ENCODE measurements at places on chromosomes 4 and X.

DNA sequence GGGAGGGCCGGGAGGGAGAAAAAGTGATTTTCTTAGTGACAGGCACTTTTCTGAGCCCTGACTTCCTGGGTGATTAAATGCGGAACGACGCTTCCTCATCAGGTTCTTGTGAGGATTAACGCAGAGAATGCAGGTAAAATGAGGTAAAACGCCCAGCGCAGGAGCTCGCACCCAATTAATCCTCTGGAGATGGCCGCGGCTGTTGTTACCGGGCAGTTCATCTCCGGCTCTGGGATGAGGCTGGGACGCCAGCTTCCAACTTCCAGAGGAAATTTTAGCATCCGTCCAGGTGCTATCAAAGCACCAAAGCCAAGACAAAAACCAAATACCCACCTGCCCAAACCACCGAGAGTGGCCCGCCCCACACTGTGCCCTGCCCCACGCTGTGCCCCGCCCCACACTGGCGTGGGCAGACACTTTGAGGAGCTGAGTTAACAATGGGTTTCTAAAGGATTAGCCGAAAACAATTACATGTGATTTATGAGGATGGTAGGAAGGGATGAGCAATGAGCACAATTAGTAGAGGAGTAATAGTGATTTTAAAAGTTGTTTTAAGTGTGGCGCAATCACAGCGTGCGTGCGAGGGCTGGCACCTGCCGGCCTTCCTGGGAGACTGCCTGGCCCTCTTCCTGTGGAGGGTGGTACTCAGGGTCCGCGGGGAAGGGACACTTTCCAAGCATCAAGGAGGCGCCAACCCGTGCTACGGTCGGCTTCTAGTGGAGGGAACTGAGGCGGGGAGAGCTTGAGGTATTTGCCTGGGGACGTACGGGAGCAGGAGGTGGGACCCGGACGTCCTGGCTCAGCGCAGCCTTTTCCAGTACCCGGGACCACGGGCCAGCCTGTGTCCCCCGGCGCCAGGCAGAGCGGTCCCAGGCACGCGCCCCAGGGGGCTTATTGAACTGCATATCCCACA, 41.6 kb upstream of the ADRA2C start:
- no peak for DNase-seq

- DNase-seq = peak; percentile 12
Measured at GRCh38 chrX:54178100-54178940, 4.7 kb downstream of the FAM120C start.

DNA sequence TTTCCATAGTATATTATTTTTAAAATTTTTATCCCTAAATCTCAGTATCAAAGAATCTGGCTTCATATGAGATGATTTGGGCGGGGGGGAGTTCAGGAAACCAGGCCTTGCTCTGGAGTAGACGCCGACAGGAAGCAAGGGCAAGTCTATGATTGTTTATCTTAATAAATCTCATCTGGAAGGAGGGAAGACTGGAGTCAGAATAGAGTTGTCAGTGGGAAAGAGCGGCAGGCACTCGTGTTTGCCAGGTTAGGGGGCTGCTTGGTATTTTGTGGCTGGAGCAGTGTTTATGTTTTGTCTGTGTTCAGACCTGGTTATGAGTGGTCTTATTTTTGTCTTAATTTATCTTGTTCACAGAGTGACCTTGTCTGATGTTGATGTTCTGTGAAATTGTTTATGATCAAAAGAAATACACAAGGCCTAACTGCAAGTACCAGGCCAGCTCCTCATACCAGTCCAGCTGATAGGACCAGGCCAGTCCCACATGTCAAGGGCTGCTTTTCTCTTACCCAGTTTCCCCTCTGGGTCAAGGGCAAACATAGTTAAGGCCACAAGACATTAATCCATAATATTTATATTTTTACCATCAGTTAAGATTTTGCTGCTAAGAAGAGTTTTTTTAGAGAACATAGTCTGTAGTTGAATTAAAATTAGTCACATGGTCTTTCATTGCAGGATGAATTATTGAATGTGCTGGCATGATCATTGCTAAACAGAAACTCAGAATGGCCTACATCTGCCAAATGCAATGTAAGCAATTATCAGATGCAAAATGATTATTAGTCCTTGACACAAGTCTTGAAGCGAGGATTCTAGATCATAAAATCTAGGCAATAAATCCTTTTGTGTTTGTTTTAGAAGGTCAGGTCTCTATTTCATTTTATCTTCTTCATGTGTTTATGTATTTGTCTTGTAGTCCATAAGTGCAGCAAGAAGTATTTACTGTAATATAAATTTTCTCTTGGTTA, 176.5 kb downstream of the GASK1B start:
- no peak for DNase-seq

GRCh38 chr4:94372991-94373390, 30.4 kb upstream of the HPGDS start:
- DNase-seq = no peak

- no peak for DNase-seq
Measured at GRCh38 chr4:168208957-168209614, 109.5 kb downstream of the DDX60 start.

- no peak for DNase-seq
Measured at GRCh38 chrX:129520151-129520550, 3.1 kb downstream of the SMARCA1 start.

DNA sequence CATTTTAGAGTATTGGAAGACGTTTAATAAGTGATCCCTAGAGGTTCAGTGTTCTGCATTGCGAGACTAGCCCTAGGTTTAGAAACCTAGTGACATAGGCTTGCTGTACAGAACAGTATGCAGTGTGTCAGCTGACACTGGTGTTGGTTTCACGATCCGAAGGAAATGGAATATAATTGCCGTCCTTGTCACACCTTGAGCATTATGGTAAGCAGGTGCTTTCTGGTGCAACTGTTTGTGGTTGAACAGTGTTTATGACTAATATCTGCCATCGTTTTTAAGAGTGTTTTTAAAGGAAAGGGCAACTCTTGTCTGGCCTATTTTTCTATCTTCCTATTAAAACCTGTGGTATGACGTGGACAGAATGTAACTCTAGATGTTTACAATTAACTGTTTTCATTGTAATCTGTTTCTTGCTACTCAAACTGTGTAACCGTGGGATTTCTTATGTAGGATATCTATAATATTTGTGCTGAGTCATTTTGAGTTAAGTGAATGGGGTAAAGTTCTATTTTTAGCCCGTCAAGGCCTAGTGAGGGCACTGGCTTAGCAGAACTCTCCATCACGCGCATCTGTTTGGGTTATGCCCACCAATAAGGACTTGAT, 53.8 kb upstream of the TBC1D14 start:
- DNase-seq = peak; percentile 47

DNA sequence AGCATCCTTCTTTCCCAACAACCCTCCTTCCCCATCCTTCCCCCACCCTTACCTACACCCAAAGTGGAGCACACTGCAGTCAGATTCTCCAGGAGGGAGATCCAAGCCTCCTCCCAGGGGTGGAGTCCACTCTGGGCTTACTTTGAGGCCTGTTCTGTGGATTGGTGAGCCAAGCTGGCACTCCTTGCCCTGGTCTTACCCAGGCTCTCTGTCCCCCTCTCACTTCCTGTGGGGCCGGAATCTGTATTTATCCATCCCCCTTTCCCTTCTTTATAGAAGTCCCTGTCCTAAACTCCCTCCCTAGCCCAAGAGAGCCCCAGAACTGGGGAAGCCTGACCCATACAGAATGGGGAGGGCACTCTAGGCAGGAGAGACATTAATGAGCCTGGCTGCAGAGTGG, 3.2 kb upstream of the TSPYL2 start:
- no peak for DNase-seq

DNA sequence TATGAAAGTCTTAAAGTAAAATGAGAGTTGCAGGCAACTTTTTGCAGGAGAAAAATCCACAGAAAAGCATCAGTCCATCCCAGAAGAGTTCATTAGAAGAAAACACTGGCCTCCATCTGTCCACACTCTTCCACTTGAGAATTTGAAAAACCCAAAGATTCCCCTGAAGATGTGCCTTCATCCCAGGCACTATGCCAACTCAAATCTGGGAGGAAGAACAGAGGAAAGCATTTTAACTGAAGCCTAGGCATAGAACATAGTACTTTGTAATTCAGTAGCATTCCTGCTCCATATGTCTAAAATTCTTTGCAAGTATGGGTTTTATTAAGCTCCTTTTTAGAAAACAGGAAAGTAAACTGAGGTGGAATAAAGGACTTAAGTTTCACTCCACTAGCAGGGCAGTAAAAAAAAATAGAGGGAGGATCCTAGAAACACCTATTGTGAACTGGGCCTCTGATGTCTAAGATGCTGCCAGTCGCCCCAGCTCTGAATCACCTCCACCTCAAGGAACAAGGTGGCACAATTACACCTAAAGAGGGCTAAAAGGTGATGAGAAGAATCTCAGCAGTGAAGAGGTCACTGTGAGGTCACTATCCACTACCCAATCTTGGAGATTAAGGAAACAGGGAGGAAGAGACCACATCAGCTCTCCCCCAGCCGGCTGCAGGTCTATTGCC, 141.9 kb upstream of the FAM241A start:
- DNase-seq = no peak

DNA sequence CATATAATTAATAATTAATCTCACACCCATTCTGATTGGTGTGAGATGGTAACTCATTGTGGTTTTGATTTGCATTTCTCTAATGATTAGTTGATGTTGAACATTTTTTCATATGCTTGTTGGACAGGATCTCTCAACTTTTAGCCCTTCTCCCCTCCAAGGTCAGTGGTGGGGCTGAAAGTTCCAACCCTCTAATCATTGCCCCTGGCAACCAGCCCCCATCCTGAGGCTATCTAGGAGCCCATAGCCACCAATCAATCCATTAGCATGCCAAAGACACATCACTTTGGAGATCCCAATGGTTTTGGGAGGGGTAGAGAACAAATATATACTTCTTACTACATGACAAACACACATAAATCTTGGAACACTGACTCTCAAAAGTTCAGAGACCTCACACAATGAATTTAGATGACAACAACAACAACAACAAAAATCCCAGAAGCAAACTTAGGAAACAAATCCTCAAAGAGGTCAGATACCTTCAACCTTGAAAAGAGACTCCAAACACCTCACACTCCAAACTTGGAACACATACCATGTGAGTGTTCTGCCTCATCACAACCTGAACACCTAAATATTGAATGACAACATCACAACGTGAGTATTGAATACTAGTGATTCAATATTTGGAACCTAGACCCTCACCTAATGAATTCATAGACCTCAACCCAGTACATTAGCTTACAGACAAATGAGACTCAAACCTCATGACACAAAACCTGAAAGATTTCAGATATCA, 19.0 kb upstream of the PAGE4 start:
- no peak for DNase-seq

DNA sequence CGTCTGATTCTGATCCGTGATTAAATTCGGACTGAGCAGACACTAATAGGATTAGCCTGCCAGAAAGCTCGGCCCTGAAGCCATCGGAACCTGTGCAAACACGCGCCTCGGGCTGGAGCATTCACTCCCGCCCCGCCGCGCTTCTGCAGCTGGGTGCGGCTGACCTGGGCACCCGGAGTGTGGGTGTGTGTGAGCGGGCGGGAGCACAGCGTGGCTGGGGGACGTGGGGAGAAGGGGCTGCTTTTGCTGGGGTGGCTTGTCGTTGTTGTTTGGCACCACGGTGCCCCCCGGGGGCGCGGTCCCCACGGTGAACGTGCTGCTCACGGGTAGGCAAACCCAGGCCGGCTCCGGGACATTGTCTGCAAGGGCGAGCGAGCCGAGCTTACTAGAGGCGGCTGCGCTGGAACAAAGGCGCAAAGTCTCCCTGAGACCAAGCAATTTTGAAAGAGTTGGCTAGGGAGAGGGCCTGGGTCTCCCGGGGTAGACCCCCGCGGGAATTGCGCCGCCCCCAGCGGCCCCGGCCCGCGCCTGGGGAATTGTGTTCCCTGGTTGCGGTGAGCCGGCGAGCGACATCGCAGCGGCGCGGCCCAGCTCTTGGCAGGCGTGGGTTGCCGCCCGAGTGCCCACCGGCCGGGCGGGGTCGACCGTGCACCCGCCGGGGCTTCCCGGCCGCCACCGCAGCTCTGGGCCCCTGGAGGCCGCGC, 1.4 kb downstream of the MAMLD1 start:
- DNase-seq = no peak

DNA sequence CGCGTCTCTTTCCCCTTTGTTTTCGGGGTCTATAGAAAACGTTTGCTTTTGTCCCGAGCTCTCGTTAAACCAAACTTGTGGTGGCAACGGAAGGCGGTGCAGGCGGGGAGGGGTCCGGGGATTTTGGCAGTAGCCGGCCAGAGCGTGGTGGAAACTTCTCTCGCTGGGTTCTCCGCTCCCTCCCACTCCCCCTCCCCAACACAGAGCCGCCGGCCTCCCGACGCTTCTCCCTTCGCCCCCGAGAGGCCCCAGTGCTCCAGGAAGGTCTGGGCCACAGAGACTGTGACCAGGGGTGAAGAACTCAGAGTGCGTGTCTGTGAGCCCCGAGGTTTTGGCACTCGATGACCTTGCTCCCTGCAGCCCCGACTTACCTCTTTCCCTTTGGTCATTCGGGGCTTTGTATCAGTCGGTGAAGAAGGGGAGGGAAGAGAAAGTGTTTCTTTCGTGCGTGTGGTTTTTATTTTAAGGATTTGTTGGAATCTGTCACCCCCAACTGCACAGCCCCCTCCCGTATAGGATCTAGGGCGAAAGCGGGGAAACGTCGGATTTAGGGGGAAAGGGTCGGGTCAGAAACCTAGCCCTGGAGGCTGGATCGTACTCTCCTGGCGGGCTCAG, 9.0 kb upstream of the BCOR start:
- DNase-seq = no peak
